OCI-M1 (cell line): ENCODE measurements at places on chromosomes 7 and 10.

DNA sequence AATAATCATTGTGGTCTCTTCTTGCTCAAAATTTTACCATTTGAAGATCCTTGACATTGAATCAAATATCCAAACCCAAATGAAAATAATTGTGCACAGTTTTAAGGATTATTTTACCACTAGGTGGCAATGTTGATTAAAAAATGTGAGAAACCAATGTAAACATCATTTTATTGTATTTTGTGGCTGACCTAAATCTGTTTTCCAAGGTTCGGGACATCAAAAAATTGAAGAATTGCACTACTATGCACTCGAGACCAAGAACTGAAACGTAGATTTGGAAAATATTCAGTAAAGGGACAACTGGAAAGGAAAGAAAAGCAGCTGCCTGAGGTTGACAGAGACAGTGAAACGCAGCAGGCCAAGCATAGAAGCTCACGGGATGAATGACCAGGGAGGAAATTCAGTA lies 259.3 kb downstream of the SNX13 start:
- DNase-seq = no peak

- no peak for DNase-seq
These were observed 5.7 kb upstream of the TAS2R60 start for GRCh38 chr7:143437578-143437977.

GRCh38 chr7:44145479-44145968 lies 4.4 kb upstream of the MYL7 start:
- no peak for DNase-seq

GRCh38 chr10:28058746-28059145 lies 59.9 kb upstream of the ODAD2 start:
- DNase-seq = no peak

- DNase-seq = no peak
These were observed 105.7 kb upstream of the PPIF start for GRCh38 chr10:79241629-79241989.

DNA sequence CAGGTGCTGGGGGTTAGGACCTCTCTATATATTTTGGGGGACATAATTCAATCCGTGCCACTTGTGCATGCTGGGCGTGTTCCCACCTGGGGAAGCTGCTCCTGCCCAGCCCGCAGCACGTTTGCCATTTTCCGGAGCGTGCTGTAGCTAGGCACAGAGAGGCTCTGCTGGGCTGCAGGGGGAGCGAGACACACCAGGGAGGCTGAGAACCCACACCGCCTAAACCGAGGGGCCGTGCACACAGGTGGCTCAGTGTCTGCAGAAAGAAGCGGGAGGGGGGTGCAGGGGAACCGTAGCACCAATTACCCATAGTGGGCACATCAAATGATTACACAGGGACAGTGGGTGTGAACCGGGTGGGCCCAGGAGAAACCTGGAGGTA lies 27.0 kb downstream of the PRKAG2 start:
- DNase-seq = no peak

GRCh38 chr10:50850578-50851230 lies 34.7 kb downstream of the A1CF start:
- DNase-seq = no peak

DNA sequence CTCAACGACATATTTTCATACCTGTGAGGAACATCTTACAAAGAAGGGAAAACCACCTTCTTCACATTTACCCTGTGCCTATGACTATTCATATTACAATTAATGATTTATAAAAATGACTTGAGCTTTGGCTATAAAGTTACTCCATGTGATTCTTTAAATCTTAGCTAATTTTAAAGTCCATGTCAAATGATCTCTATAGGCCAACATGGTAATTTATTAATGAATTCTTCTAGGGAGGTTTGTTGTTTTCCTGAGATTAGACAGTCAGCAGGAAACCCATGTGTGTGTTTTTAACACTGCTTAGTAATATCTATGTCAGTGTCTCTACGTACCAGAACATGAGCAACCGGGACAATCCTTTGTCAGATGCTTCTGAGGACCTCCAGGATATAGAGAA lies 307.3 kb downstream of the IPMK start:
- DNase-seq = no peak

DNA sequence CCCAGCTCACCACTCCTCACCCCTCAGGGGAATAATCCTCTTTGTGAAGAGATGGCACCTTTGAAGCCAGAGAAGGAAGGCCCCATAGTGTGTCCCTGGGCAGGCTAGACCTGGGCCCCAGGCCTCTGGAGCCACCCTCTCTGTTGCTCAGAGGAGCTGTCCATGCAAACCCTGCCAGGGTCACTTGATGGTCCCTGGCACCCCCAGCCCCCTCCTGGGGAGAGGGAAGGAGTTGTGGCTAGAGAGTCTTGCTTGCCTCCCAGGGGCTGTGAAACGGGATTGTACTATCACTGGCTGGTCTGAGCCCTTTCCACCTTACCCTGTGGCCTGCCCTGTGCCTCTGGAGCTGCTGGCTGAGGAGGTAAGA lies 5.8 kb downstream of the GHRHR start:
- DNase-seq = no peak

DNA sequence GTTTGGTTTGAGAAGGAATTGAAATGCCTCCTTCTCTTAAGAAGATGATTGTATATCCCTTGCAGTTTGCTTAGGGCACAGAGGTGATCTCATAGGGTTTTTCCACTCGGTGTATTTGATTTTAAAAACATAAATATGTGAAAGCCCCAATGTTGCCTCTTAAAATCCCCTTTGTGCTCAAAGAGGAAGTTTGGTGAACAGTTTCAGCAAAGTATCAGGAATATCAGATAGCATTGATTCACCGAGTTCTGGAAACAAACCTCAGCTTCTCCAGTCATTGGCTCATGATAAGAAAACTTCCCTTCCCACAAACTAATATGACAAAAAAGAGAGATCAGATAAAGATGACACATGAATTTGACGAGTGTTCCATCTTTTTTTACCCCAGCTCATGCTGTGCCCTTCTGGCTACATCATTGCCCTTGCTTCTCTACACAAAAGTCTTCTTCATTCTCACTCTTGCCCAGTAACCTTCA lies 20.1 kb upstream of the SMNDC1 start:
- DNase-seq = peak; percentile 46

GRCh38 chr7:110645060-110645459 lies 445.9 kb upstream of the LRRN3 start:
- DNase-seq = no peak

DNA sequence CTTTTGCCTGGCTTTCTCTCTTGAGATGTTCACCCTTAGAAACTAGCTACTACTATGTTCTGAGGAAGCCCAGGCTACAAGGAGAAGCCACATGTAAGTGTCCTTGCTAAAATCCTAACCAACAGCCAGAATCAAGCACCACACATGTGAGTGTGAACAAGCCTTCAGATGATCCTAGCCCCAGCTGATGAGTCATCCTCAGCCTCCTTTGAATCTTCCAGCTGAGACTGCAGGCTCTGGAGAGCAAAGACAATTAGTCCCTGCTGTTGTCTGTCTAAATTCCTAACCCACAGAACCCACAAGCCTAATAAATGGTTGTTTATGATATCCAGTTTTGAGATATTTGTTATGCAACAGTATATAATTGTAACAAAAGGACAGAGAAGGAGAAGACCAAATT lies 92.8 kb upstream of the TAC1 start:
- DNase-seq = peak; percentile 34

DNA sequence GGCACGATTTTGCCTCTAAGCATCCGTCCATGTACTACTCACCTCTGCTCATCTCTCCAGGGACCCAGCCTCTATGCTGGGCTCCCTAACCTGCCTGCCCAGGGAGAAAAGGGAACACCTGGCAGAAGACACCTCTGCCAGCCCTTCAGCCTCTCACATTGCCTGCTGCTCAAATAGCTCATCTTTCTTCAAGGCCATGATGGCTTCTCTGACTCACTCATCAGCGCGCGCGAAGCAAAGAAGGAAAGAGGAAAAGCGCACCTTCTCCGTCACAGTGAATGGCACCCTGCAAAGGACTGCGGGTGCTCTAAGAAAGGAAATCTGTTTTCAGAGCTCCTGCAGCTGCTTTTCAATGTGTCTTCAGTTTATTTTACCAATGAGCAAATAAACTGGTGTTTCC lies 174.0 kb downstream of the PRKAG2 start:
- no peak for DNase-seq

GRCh38 chr7:120856198-120856597 lies 1.7 kb downstream of the TSPAN12 start:
- no peak for DNase-seq

GRCh38 chr7:886626-887487 lies 10.5 kb downstream of the GET4 start:
- DNase-seq = no peak

DNA sequence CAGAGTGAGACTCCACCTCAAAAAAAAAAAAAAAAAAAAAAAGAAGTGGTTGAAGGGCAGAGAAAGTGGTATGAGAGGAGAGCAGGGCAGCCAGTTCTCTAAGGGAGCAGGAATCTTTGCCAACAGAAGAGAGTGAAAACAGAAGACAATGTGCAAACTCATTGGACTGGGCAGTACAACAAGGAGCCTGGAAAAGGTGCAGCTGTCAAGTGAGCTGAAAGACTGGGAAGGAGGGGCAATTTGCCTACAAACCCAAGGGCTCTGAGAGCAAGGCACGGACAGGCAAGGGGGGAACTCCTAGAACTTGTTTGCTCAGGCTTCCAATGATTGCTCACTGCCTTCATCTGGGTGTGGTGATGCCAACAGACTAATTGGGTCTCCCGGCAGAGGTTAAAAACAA lies 9.5 kb downstream of the ACTR1A start:
- no peak for DNase-seq

GRCh38 chr10:59463909-59464308 lies 101.6 kb upstream of the FAM13C start:
- no peak for DNase-seq

GRCh38 chr7:1040790-1041189 lies 3.6 kb upstream of the GPR146 start:
- DNase-seq = peak; percentile 42

DNA sequence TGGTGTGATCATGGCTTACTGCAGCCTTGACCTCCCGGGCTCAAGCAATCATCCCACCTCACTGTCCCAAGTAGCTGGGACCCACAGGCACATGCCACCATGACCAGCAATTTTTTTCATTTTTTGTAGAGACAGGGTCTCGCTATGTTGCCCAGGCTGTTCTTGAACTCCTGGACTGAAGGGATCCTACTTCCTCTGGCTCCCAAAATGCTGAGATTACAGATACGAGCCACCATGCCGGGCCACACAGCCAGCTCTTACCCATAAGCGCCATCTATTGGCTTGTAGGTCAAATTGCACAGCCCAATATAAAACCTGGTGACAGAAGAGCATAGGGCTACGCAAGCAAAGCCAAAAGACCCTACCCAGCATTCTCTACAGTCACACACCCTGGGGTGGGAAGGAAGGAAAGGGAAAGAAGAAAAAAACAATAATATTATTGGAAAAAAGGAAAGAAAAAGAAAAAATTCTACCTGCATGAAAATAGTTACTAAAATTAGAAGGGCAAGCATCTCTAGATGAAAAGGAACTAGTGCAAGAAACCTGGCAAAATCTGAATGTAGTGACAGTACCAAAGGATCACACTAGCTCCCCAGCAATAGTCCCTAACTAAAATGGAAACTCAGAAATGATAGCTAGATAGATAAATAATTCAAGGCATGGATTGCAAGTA lies 29.4 kb upstream of the AMPH start:
- peak; percentile 62 for DNase-seq

- no peak for DNase-seq
These were observed 447.0 kb downstream of the ETV1 start for GRCh38 chr7:13542451-13542850.

DNA sequence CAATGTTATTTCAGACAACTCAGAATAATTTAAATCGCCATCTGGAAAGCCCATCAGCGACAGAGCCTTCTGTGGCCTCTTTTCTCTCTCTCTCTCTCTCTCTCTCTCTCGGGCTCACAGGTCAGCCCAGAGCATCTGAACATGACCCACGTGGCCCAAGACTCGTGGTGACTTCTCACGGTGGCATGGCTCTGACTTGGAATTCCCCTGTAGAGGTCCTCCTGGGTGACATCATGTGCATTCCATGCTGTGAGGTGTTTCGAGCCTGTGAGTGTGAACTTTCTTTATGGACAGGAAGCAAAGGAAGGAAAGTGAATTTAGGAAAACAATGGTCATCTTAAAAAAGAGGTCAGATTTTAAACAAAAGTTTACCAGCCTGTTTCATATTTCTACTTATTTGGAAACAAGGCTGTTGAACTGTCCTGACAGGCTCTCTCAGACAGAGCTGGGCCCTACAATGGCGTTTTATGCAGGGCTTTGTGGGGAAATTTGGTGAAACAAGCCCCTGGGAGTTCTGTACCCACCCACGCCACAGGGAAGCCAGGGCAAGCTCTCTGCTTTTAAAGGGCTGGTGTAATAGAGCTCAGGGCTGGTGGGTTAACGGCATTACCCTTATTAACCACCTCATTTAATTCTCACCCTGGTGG lies 359.7 kb upstream of the ZNF32 start:
- DNase-seq = no peak

- no peak for DNase-seq
These were observed 68.8 kb downstream of the IDE start for GRCh38 chr10:92505044-92505443.

DNA sequence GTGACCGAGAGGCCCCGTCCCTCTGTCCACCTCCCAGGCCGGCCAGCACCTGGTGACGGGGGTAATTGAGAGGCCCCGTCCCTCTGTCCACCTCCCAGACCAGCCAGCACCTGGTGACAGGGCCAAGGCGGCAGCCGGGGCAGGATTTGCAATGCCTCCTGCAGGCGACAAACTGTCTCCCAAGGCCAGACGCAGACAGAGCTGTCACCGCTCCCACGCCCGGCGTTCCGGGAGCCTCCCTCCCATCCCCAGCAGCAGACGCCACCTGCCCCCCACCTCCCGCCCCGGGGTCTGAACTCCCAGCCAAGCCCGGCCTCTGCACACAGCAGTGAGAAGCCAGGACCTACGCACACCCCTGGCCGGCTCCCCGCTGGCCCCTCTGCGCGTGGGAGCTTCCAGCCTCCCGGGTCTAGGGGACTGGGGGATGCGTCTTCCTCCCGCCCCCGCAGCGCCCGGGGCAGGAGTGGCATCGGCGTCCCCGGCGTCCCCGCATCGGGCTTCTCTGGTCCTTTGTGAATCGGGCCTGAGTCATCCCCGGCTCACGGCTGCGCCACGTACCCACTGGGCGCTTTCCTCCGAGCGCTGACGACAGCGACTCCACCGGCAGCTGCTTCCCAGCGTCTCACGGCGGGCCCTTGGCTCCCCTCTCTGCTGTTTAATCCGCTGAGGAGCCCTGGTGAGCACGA lies 95.1 kb upstream of the DIP2C start:
- DNase-seq = no peak
